CD8-positive, alpha-beta T cell (primary cell): ENCODE measurements at places on chromosomes 2 and 18.

GRCh38 chr2:230205034-230205433, 14.8 kb downstream of the SP110 start:
- DNase-seq: no peak

DNA sequence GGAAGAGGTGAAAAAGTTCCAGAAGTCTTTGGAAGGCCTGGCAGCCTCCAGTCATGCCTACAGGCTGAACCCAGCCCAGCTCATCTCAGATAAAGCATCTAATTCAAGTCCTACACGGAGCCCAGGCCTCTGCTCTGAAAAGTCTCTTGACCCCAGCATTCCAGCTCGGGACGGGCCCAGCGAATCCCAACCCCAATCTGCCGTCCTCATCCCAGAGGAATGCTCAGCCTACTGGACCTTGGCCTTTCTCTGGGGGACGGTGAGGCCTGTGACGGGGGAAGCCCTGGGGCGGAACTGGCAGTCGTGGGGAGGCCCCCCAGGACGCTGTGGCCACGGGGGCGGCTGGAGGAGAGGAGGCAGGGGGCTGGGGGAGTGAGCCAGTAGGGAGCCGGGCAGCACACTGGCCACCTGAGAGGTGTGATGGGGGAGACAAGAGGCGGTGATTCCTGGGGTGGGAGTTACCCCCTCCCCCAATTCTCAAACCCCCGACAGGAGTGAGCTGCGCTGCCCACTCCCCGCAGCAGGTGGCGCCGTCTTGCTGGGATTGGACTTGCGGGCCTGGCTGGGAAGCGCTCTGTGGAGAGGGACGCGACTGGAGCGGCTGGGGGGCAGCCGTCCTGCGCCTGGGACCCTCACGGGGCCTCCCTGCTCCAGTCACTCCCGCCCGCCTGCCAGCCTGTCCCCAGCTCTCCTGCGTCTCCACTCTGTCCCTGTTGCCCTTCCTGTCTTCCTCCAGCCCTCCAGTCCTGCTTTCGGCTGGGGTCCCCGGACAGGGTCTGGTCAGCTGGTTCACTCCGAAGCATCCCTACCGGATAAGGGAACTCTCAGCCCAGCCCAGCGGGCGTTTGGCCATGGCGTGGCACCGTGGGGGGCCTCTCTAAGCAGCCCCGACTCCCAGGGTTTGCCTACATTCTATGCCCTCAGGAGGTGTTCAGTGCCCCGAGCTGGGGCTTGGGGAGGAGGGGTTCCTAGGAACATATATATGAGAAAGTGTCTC, 182.6 kb upstream of the HAAO start:
- DNase-seq: peak; percentile 67

DNA sequence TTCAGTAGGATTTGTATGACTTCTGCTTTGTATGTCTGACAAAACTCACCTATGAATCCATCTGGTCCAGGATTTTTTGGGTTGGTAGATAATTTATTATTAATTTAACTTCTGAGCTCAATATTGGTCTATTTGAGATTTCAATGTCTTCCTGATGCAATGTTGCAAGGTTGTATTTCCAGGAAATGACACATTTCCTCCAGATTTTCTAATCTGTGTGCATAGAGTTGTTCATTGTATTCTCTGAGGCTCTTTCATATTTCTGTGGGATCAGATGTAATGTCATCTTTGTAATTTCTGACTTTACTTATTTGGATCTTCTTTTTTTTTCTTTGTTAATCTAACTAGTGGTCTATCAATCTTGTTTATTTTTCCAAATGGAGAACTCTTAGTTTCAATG, 584.7 kb upstream of the SETBP1 start:
- DNase-seq: no peak

GRCh38 chr2:20588918-20589871, 61.7 kb downstream of the HS1BP3 start:
- DNase-seq: no peak

DNA sequence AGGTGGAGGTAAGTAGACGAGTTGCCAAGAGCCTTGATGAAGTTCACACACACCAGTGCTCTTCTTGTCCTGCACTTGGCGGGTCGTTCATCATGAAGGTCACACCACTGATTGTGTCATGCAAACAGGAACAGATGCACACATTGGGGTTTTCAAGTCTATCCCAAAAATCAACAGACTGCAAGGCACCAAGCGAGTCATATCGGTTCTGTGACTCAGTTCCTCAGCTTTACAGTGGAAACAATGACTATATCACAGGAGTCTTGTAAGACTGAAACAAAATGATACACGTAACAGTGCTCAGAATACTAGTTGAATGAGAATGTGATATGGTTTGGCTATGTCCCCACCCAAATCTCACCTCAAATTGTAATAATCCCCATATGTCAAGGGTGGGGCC, 526.9 kb upstream of the ID2 start:
- no peak for DNase-seq

GRCh38 chr2:111176867-111177266, 56.2 kb downstream of the BCL2L11 start:
- no peak for DNase-seq

DNA sequence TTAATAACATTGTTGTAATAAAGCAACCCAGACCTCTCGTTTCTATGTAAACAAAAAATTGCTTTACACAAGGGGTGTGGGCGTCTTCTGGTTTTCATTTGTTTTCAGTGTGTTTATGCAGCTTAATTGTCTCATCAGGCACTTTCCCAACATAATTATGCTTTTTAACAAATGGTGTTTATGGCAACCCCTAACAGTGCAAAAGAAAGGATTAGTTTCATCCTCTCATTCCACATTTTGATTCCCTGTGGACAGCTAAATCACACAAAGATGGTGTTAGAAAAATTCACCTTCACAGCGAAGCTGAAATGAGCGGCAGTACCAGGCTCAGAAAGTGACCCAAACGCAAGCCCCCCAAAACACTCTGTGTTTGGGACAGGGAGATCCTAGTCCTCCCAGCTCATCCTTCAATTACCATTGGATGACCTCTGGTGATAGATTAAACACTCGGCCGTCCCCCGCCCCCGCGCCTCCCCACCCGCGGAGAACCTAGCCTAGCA, 724 bp downstream of the FTCDNL1 start:
- no peak for DNase-seq

DNA sequence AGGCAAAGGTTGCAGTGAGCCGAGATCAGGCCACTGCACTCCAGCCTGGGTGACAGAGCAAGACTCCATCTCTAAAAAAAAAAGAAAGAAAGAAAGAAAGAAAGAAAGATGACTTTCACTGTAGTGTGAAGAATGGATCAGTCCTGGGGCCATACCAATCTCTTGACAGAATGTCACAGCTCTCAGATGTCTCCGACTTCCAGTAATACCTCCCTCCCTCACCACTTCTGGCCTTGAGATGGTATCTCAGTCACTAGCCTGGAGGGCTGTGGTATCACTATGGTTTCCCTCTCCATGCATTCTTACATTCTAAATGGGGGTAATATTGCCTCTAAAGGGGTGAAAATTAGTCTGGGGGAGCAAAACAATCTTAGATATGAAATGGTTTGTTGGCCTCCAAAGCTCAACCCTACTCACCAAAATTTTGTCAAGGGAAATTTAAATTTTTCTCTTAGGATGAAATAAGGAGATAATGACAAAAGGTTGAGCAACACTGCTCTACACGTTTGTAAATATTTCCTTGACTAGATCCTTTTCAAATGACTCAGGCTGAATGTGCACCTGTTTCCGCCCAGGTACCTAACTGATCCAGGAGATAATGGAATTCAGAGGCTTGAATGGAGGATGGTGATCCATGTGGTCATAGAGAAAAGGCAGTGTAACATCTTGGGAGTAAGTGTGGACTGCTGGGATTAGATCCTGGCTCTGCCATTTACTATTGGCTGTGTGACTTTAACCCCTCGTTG, 19.9 kb upstream of the SPRED2 start:
- DNase-seq: no peak

GRCh38 chr2:58700591-58700990, 459.5 kb upstream of the FANCL start:
- no peak for DNase-seq

- DNase-seq: no peak
Measured at GRCh38 chr2:102185347-102185746, 1.5 kb upstream of the IL1RL2 start.
